ENCODE measurements at places on chromosomes 1 and 21.

GRCh38 chr1:11482701-11483479, 3.9 kb downstream of the DISP3 start:
- DNase-seq, result peak; percentile 20

- DNase-seq, result peak; percentile 74
Observed at GRCh38 chr1:236979149-236979900, 24.9 kb downstream of the MT1HL1 start.

DNA sequence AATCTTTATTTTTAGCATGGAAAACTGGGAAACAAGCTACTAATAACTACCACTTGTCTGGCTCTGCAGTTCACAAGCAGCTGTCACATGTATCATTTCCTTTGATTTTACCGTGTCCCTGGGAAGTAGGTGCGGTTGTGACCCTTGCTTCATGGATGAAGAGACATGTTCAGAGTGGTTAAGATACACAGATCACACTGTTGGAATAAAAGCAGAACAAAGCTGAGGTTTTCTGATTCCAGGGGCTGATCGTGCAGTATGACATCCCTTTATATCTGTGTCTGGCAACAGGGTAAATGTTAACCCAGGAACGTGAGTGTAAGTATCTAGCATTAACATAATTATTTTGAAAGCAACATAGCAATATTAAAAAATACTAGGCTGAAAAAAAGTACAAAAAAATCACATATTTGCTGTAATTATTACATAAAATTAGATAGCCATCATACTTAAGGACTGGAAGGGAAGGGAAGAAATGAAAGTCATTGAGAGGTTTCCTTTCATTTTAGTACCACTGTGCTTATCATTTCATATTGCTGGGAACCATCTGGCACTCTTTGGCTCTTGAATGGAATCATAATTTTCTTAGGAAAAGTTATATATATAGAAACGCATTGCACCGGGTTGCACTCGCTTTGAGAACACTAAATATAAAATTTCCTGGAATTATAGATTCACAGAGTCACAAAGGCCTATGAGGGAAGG, 62.8 kb upstream of the PAXBP1 start:
- no peak for DNase-seq

GRCh38 chr1:197774466-197775281, 606 bp downstream of the DENND1B start:
- no peak for DNase-seq

- DNase-seq, result no peak
Observed at GRCh38 chr1:14660801-14661200, 62.3 kb downstream of the KAZN start.

- DNase-seq, result no peak
Observed at GRCh38 chr21:34262469-34262845, 101.3 kb upstream of the KCNE2 start.

GRCh38 chr1:53637511-53638359, 101.2 kb downstream of the GLIS1 start:
- DNase-seq, result no peak

- no peak for DNase-seq
Observed at GRCh38 chr1:93907718-93908117, 1.5 kb downstream of the GCLM start.

DNA sequence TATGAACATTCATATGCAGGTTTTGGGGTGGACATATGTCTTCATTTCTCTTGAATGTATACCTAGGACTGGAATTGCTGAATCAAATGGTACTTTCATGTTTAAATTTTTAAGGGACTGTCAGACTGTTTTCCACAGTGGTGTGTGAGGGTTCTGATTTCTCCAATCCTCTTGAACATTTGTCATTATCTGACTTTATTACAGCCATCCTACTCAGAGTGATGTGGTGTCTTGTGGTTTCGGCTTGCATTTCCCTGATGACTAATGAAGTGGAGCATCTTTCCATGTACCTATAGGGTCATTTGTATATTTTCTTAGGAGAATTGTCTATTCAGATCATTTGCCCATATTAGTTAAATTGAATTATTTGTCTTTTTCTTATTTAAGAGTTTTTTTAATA, 35.4 kb upstream of the ZNF281 start:
- no peak for DNase-seq

GRCh38 chr21:29018540-29018939, 609 bp downstream of the RWDD2B start:
- DNase-seq, result no peak

DNA sequence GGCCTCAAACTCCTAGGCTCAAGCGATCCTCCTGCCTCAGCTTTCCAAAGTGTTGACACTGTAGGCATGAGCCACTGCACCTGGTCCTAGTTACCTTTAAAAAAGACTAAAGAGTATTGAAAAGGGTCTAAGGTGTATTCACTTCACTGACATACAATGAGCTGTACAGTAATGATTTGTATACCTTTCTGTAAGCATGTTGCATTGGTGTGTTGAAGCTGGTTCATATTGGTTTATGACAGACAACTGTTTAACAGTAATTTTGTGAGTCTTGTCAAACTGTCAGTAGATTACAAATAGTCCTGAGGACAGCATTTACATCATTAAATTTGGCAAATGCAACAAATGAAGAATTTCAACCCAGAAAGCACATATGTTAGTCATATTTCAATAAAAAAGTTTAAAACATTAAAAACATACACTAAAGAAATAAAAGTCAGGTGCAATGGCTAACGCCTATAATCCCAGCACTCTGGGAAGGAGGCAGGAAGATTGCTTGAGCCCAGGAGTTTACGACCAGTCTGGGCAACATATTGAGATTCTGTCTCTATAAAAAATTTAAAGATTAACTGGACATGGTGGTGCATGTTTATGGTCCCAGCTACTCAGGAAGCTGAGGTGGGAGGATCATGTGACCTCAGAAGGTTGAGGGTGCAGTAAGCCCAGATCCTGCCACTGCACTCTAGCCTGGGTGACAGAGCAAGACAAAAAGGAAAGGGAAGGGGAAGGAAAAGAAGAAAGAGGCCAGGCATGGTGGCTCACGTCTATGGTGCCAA, 88.3 kb upstream of the HP1BP3 start:
- DNase-seq, result no peak

GRCh38 chr1:11771481-11772043, 9.6 kb downstream of the C1orf167 start:
- no peak for DNase-seq

GRCh38 chr21:45097827-45098387, 23.5 kb downstream of the ADARB1 start:
- no peak for DNase-seq

GRCh38 chr1:81125672-81126071, 675.1 kb upstream of the ADGRL2 start:
- no peak for DNase-seq

DNA sequence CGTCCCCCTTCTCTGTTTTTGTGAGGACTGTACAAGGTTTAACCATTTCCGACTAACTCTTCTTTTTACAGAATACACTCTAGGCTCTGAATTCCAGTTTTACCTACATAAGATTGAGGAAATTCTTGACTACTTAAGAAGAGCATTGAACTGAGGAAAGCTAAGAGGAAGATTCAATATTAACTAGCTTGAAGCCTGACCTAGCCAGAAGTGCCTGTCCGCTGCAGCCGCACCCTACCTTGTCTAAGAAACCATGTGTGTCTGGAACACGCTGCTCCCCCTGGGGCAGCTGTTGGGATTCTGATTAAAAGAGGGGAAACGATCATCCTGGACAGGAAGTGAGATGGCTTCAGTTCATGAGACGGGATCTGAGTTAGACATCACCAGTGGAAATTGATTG, 28.9 kb downstream of the CA6 start:
- DNase-seq, result no peak

- DNase-seq, result no peak
Observed at GRCh38 chr1:204206121-204206520, 7.7 kb downstream of the GOLT1A start.
